ENCODE measurements at places on chromosomes 4 and X.

DNA sequence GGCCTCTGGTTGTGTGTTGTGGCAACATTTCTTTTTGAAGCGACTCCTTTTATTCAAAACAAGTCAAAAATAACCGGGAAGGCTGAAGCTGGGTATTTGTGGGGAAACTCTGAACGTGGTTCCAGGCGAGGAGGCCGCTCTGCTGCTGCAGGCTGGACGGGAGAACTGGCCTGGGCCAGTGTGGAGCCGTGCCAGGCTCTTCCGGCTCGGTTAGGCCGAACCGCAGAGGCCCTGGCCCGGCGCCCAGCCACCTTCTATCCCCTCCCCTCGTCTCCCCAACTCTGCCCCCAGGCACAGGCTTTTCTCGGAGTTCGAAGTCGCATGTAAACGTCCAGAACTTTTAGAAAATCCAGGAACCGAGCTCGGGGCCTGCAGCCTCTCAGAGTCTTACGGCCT is 2.4 kb upstream of the BCOR start:
- no peak for DNase-seq

DNA sequence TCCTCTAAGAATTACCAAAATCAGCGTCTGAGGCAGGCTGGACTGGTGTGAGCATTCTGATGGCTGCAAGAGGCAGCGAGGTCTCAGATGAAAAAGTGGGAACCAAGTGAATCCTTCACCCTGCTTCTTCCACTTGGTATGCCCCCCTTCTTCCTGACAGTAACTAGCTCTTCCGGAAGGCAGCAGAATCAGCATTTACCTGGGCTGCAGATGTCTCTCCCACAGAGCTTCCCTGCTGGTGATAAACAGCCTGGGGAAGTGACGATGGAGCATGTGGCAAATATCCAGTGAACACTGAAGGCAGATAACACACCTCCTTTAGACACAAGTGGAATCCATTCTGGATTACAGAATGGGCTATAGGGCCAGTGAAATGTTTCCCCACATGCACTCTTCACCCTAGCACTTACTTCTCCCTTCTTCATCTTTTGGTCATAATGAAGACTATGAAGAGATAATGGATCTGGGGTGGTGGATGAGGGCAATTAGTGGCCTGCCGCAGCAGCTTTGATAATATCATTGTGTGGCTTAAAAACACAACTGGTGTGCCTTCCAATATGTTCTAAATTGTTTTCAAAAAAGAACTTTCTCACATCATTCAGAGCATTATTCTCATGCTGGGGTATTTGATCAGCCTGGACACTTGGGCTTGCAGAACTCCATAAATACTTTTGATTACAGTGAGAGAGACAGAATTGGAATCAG is 60.8 kb upstream of the TBC1D9 start:
- DNase-seq: no peak

- DNase-seq: no peak
These were observed 380.6 kb upstream of the MAGEB2 start for GRCh38 chrX:29834764-29835163.

- DNase-seq: no peak
These were observed 55.2 kb downstream of the HTRA3 start for GRCh38 chr4:8324640-8325239.

DNA sequence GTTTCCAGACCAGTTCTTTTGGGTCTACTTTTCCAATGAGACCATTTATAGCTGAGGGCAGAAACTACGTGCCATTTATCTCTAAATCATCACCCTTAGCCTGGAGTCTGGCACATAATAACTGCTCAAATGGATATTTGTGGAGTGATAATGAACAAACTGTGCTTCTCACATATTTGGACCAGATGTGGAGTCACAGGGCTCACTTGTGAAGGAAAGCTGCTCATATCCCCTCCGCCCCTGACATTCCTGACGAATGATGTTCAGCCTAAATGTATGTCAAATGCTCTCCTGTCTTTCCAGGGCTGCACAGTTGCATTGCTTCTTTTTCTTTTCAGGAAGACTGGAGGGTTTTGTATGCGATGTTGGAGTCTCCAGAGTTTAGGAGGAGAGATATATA is 110.1 kb downstream of the GBA3 start:
- no peak for DNase-seq

- no peak for DNase-seq
These were observed 115.4 kb upstream of the STK26 start for GRCh38 chrX:131907488-131908314.

DNA sequence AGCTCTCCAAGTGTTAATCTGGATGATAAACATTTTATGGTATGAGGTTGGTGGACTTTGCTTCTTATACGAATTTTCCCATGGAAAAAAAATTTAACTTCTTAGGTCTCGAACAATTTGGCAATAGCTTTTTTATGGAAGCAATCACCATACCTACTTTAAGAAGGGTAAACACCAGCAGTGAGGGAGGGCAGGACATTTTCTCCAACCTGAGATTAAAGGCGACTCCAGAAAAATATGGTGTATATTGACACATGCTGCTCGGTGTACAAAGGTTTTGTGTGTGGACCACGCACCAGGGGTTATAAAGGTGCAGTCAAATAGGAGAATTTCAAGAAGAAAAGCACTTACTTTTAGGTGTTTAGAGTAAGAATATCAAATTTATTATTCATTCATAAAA is 34.2 kb upstream of the SULT1E1 start:
- no peak for DNase-seq

DNA sequence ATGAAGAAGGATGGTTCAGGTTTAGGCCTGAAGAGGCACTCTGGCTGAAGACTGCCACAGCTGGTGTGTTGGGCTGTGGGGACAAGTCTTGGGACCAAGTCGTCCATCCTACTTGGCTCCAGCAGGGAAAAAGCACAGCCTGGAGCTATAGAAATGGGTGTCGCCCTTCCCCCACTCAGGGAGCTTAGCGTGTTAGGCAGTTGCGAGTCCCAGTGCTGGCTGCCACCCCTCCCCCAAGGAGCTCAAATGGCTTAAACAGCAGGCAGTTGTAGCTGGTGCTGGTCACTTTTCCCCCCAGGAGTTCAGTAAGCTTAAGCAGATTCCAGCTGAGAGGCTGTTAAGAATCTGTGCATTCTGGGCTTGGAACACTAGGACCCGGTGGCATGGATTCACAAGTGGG is 319.5 kb upstream of the POF1B start:
- DNase-seq: no peak

DNA sequence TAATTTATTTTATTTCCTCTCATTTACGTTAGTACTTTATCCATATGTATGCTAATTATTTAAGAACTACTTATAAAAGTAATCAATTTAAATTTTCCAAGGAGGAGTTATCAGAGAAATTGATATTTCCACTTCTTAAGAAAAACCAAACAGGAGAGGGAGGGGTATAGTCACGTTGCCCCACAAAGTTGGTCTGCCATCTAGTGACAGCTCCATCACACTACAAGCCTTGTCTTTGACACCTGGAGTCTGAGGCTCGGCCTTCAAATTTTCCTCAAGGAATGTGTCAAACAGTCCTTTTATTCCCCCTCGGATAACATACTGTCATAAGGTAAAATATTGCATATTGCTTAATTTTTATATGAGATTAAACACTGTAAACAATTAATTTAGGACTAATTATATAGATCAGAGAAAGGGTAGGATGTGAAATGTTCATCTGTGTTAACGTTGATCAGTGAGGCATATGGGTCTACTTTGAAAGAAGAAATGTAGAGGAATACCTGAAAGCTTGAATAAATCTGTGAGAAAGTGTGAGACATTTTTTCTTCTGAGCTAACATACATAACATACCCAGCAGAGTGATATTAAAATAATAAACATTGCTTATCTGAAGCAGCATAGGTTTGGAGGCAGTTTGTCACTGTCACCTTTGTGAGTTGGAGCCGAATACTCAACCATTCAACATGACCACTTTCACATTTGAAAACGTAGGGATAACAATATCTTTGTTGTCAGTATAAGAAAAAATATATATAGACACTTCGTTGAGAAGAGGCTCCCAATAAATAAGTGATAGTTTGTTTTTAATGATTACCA is 114.4 kb downstream of the GLRA3 start:
- DNase-seq: peak; percentile 15

DNA sequence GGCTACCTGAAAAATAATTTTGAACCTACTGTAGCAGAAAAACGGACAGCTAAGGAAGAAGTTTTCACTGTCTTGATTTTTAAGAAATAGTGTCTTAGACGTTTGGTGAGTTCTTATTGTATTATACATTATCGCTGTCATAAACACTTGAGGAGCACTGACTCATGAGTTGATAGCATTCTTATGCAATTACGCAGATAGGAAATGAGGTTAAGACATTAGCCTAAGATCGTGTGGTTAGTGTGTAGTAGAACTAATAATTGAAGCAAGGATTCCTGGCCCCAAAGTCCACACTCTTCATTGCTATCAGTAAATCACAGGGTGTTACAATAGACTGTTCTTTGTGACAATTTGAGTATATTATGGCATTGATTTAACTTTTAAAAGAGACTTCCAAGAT is 238.1 kb downstream of the ARAP2 start:
- DNase-seq: no peak

DNA sequence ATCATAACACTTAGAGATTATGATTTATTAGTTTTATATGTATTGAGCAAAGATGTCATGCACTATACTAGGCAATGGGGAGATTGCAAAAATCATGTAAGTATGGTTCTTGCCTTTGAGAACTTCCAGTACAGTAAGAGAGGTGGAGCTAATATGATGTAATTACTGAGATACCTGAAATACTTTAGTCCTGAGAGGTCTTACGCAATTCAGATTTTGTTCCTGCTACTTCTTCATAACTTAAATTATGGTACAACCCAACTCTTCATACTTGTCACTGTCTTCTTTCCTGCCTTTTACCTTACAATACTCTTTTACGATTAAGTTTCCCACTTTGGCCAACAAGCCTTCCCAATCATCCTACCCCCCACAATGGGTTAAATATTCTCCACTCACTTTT is 564.2 kb upstream of the PITX2 start:
- DNase-seq: no peak

GRCh38 chrX:110228453-110228852 is 89.4 kb downstream of the AMMECR1 start:
- DNase-seq: no peak

GRCh38 chrX:14017399-14017798 is 12.3 kb downstream of the GEMIN8 start:
- DNase-seq: no peak

- DNase-seq: no peak
These were observed 21.5 kb downstream of the COQ2 start for GRCh38 chr4:83263106-83263505.

DNA sequence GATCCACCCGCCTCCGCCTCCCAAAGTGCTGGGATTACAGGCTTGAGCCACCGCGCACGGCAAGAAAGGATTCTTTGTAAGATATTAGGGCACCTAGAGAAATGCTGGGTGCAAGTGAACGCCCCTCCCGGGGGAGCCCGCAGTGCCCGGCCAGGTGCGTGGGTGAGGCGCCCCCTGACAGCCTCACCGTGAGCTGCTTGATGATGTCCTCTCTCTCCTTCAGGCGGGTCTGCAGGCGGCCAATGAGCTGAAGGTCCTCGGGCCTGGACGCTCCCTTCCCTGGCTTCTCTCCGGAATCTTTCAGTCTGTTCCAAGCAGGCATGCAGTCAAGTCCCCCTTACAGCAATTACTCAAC is 21.9 kb downstream of the MED28 start:
- DNase-seq: no peak

GRCh38 chr4:3287972-3288570 is 4.8 kb upstream of the RGS12 start:
- no peak for DNase-seq

DNA sequence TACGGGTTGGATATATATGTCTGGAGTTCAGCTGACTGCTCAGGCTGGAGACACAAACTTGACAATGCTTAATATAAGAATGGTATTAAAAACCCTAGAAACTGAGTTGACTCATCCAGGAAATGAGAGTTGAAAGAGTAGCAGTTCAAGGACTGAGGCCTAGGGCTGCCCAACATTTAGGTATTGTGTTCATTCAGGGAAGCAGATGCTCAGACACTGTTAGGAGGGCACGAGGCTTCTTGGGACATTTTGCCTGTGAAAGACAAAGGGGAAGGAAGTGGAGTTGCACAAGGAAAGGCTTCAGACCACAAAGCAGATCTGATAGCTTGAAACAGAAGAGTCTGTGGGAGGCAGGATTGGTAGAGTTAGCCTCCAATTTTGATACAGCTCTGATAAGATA is 52.0 kb upstream of the HS3ST1 start:
- DNase-seq: peak; percentile 21

DNA sequence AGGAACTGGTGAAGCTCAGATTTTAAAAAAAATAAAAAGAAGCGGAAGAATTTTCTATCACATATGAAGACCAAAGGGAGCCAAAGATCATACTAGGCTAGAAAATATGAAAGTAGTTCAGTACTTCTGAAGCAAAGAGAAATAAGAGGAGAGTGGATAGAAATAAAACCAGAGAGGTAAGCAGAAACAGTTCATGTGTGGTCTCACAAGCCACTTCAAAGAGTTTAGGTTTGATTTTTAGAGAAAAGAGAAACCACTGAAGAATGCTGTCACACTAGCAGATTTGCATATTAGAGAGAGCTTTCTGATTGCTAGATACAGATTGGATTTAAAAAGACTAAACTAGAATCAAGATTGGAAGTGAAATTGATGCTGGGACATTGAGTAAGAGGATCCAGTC is 51.7 kb downstream of the GABRA3 start:
- no peak for DNase-seq

- DNase-seq: no peak
These were observed 141.3 kb downstream of the AFAP1 start for GRCh38 chr4:7798178-7798995.

DNA sequence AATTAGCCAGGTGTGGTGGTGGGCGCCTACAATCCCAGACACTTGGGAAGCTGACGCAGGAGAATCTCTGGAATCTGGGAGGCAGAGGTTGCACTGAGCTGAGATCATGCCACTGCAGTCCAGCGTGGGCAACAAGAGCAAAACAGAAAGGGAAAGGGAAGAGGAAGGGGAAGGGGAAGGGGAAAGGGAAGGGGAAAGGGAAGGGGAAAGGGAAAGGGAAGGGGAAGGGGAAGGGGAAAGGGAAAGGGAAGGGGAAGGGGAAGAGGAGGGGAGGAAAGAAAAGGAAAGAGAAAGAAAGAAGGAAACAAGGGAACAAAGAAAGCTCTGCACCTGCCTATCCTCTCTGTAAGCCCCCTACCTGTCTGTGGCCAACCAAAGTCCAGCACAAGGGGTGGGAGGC is 35.2 kb downstream of the FAM53A start:
- DNase-seq: no peak

- DNase-seq: peak; percentile 48
These were observed 851 bp downstream of the POLR2B start for GRCh38 chr4:56979421-56980072.

Measured in CD4-positive, alpha-beta T cell treated with Interleukin-10 for 1 hour (primary cell).